ENCODE measurements at places on chromosomes 11 and 22. TPM values are rescaled to one million over a fixed set of nuclear protein-coding genes. Genes with fewer than 3 reads are reported as not detected.
A peak's percentile ranks its signal among the peaks of the same experiment; 100 is the strongest.

DNA sequence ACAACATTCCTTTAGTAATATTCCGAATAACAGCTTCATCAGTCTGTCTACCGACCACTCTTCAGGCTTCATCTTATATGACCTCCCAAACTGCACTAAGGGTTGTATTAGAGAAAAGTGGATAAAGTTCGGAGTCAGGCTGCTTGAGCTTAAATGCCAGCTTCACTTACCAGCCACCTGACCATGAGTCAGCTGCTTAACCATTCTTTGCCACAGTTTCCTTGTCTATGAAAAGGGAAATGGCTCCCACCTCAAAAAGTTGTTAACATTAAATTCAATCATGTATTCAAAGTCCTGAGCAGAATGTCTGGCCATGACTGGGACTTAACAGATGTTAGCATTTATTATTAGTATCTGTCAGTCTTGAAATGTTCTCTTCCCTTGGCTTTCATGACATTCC lies 20.9 kb downstream of the LIMK2 start:
- DNase-seq, result no peak

DNA sequence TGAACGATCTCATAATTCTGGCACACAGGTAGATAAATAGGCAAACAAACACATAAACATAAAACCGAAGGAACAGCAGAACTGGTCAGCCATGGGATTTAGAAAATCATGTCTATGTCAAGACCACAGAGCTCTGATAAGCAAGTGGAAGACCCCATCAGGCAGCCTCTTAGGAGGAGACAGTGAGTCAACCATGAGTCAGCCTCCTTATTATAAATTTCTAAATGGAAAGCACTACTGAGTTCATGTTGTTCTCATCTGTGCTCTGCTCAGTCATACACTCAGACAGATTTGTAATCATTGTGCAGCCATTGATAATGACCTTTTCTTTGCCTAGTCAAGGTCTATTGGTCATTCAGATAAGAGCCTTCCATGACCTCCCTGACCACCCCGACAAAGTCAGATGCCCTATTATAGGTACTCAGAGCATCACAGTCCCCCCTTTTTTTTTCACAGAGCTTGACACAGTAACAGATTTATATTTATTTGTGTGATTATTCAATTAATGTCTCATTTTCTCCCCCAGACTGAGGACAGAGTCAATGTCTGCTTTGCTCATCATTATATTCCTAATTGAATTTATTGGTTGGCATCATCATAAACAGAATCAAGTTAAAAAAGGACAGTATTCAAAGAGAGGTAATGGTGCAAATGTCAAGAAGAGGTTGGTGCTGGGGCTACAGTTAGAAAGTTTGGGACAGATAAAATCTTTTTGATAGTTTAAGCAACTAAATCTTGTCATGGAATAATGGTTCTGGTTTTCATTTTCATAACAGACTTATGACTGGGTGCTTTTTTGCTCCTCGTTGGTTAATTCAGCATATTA lies 579.7 kb upstream of the CCDC90B start:
- DNase-seq, result no peak

DNA sequence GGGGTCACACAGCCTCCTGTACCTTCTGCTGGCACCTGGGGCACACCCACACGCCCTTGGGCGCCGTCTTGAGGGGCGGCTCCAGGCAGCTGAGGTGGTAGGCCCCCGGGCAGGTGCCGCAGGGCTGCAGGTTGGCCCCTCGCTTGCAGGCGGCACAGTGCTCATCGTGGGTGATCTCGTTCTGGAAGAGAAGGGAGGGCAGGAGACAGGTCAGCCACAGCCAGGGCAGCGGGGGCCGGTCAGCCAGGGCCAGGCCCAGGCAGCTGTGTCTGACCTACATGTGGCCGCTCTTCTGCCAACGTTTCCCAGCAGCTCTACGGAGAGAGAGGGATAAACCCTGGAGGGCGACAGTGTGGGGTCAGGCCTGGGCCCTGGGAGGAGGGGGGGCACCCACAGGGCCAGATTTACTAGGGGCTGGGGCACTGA lies 121.9 kb downstream of the PHF21B start:
- DNase-seq, result peak; percentile 34

- DNase-seq, result no peak
Measured at GRCh38 chr11:91802475-91802874, 422.1 kb upstream of the FAT3 start.

DNA sequence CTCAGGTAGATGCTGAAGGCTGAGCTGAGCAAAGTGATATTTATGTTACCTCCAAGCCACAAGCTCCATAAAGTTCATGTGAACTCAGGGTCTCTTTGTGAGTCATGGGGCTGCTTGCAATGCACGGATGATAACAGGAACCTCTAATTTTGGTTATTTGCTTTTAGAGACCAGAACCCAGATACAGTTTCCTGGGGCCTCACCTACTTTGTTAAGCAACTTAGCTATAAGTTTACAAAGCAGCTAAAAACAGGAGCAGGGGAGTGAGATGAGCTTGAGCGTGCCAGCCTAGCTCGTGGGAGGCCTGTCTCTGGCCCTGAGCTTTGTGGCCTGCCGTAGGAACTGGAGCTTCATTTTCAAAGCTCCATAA lies 29.2 kb downstream of the SREBF2 start:
- DNase-seq, result no peak

DNA sequence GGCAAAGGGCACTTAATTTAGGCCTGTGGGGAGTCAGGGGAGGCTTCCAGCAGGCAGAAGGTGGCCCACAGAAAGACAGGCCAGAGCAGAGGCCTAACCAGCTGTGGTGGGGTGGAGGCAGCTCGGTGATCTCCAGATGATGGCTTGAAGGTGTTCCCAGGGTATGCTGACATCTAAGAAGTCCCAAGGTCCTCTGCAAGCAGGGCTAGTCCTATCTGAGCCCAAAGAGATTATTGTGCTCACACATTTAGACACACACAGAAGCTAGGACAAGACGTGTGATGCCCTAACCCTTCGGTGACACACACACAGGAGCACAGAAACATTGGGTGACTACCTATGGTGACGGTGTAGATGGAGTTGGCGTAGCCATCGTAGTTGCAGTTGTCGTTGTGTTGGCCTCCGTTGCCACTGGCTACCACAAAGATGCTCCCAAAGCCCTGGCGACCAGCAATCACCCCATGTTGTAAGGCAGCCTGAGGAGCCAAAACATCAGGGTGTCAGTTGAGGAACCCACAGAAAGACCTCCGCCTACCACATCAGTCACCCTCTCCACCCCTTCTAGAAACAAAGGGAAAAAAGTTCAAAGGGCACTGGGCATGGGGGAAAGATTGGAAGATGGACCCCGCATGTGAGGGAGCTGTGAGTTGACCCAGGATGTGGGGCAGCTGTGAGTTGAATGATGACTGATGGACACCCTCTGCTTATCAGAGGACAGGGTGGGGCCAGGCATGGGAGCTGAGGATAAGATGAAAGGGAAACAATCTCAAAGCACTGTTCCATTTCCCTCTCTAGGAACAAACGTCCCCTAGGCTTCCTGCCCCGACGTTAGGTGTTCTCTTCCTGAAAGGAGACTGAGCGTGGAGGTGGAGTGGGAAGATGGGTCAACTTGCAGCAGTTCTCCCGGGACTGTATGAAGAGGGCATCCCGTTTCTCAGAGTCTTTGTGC lies 7.9 kb downstream of the PCSK7 start:
- peak; percentile 44 for DNase-seq

DNA sequence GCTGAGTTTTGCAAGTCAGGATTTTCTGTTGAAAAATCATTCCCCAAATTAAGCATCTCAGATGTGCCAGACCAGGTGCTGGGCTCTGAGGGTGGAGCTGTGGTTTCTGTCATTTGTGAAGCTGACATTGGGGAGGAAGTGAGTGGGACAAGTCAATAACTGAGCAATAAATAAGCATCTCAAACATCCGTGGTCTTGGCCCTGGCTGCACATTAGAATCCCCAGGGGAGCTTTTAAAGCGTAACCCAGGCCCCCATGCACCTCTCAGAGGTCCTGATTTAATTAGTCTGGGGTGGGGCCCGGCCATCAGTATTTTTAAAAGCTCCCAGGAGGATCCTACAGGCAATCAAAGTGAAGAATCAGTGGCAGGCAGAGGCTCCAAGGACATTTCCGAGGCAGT lies 420.0 kb downstream of the MN1 start:
- no peak for DNase-seq

DNA sequence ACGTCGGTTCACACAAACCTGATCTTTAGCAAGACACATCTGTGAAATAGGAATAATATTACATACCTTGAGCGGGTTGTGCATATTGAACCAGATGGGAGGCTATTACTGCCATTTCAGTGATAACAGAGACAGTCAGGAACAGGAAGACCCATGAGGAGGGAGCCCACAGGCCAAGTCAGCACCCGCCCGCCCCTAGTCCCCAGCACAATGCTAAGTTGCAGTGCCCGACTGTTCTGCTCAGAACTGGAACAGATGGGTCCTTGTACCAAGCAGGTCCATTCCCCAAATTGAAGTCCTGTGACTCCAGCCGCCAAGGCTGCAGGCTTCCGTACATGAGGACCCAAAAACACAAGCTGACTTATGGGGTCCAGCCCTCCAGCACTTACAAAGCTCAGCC lies 9.3 kb downstream of the CXCR5 start:
- DNase-seq, result no peak

DNA sequence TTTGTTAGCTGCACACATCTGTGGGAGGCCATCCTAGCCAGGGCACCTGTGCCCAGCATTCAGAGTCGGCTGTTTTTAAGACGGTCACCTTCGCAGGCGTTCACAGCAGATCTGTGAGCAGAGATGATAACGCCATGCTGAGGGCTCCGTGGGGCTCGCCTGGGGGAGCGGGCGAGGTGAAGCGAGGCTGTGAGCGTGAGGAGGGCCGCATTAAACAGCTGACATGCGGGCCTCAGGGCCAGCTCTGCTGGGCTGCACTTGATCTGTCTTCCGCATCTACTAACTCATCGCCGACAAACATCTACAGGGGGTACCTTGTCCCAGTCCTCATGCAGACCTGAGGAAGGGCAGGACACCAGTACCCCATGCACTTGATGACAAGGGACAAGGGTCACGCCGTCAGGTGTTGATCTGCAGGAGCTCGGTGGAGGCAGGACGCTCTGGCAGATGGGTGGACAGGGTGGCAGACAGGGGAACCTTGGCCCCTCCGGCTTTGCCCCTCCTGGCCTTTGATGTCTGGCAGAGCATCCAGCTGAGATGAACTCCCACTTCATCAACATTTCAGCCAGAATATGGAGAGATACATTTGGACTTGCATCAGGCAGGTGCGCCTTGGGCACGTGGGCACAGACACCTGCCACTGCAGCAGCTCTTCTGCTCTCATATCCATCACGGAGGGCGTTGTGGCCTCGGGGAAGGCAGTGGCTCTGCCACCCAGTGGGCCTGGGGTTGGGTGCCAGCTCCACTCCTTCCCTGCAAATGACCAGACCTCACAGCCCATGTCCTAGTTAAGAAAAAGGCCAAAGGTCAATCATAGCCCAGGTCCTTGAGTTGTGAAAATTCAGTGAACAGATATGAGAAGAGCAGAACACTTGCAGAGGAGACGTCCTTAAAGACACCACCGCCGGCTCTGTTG lies 822.9 kb downstream of the BRD1 start:
- DNase-seq, result no peak

DNA sequence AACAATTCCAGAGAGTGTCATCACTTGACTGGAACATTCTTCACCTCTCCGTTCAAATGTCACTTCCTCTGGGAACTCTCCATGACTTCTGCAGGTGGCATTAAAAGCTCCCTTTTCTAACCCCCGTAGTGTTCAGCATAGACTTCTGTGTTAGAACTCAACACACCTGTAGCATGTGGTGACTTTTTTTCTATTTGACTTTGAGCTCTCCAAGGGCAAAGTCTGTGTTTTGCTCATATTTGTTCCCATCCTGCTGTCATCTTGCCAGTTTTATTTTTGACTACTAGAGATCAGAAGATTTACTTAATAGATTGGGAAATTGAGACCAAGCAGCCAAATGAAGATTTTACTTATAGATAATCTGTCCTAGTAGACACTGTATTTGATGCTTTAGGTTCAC lies 367.1 kb downstream of the INSC start:
- DNase-seq, result no peak

DNA sequence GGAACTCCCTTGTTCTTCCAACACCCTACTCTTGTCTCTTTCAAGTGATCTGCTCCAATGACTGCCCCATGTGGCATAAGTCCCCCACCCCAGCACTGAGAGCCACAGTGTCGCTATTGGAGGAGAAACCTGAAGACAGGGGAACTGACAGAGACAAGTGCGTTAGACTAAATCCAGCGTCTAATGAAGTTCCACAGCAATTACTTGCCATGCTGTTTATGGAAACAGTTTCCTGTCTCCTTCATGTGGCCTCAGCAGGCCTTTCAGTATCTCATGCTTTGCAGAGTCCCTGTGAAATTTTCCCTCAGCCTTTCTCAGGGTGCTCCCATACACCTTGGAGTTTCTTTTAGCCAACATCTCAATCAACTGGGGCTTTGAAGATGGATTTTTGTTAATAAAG lies 277.4 kb downstream of the ETS1 start:
- no peak for DNase-seq

DNA sequence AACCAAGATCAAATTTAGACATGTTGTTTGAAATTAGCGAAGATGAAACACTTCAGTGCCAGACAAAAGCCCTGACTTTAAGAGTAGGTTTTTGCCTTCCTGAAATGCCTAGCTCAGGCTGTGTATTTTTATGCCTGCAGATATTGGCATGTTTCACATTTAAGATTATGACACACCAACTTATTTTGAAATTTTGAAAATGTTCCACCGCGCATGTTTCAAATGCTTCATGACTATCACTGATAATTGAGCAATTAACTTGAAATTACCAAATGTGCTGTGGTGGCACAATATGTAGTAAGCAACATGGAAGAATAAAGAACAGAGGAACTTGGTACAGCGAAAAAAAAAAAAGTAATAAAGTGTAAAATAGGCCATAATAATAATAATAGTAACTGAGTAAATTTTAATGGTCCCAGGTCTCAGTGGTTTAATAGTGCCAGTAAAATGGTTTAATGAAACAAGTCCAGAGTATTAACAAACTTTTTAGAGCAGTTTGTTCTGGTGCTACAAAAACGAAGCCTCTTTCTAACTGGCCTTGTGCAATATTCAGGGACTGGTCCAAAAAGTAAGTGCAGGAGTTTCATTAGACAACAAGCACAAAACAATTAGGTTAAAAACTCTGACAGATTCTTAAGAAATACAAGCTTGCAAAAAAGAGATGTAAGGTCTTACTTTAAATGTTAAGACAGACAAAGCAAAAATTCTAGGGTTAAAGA lies 112.5 kb upstream of the SOX6 start:
- DNase-seq, result no peak

DNA sequence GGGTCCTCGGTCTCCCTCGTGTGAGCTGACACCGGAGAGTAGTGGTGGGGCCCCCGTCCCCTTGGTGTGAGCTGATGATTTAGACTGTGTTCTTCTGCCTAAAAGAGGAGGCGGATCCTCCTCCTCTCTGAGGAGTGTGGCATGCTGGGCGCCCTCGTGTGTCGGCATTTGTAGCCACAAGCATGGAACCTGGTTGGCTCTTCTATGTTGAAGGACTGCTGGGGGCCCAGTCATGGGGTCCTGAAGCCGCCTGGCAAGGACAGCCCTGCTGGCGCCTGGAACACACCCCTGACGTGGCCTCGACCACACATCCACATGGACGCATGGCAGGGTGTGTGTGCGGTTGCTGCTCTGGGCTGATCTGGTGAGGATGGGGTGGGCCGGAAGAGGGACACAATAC lies 50.2 kb downstream of the AP2A2 start:
- DNase-seq, result no peak

The TENM4 gene
- 31.4 TPM for total RNA-seq

The CYP2D6 gene
- 2.3 TPM for total RNA-seq

The DMC1 gene
- total RNA-seq, result 1.1 TPM

The ST14 gene
- total RNA-seq, result 74.8 TPM

The APLNR gene
- 2.2 TPM for total RNA-seq

The HARBI1 gene
- 5.6 TPM for total RNA-seq

Measured in suprapubic skin (tissue), 4 donors.